Activated CD4-positive, alpha-beta T cell treated with anti-CD3 and anti-CD28 coated beads, Interleukin-2, Interleukin-6, amounts not matched to agents 100 ng/mL and 50 ng/mL, durations not matched to agents 16 hours and 8 hours (primary cell): ENCODE measurements at places on chromosomes 11 and 22.

DNA sequence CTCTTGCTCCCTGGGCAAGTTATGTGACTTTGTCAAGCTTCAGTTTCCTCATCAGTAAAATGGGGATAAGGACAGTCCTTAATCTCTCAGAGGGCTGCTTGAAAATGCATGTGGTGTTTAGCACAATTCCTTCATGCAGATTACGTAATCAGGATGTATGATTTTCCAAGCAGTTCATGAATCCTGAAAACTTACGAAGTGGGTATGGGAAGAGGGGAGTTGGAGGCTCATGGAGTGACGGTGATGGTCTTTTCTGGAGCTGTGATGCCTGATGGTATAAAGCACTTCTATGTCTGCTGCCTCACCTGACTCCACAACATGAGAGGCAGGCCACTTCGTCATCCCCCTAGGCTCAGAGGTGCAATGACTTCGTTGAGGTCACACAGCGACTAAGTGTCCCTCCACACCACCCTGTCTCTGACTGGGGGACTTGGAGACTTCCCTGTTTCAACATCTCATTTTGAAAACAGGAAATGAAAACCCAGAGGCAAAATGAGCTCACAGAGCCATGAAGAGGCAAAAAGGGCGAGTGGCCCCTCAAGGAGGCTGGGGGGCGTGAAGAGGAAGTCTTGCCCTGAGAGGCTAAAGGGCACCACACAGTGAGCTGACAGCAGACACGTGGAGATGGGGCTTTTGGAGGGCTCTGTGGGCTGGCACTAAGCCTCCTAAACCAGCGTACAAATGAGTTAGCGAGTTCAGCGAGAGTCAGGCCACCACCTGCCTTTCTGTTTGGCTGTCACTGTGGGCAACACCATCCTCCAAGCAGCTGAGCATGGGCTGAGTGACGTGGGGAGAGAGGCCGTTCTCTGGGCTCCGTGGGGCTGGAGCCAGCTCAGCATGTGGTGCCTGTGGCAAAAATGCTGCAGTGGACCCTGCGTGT is 10.1 kb downstream of the MCM5 start:
- no peak for DNase-seq

GRCh38 chr11:86230179-86230804 is 14.3 kb upstream of the EED start:
- DNase-seq = no peak

DNA sequence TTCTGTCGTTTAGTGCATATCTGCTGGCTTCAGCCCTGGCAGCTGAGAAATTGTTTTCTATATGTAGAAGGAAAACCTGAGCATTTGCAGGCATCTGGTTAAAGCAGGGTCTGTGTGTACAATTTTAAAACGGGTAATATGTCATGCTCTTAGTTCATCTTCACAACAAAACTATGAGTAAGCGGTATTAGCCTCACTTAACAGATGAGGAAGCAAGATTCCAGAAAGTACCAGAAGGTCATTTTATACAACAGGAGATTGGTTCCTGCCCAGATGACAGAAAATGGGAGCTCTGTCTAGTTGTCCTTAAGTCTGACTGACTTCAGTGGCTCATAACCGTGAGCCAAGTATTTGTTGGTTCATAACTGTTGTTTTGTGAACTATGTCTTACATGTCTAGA is 1.1 kb downstream of the TIMM10B start:
- DNase-seq = no peak

- DNase-seq = no peak
These were observed 8.1 kb downstream of the EHD1 start for GRCh38 chr11:64870176-64870892.

GRCh38 chr22:44429941-44430587 is 68.0 kb downstream of the RTL6 start:
- no peak for DNase-seq

- peak; percentile 28 for DNase-seq
These were observed 15.4 kb upstream of the MYOD1 start for GRCh38 chr11:17703951-17704350.

DNA sequence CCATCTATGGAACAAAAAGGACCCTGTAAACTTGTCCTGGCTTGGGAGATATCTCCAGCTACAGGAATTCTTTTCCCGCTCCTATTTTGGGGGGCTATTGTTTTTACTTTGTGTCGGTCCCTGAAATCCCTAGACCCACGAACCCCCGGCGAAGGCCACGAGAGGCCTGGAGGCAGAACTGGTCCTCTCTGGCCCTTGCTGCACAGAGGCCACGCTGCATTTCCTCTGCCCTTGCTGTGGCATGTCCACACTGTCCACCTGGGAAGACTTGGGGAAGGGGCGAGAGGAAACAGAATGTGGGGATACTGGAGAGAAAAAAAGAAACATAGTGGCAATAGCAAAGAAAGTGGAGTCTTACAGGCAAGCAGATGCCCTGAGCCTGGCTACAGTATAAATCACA is 2.3 kb upstream of the ANO1 start:
- DNase-seq = no peak

DNA sequence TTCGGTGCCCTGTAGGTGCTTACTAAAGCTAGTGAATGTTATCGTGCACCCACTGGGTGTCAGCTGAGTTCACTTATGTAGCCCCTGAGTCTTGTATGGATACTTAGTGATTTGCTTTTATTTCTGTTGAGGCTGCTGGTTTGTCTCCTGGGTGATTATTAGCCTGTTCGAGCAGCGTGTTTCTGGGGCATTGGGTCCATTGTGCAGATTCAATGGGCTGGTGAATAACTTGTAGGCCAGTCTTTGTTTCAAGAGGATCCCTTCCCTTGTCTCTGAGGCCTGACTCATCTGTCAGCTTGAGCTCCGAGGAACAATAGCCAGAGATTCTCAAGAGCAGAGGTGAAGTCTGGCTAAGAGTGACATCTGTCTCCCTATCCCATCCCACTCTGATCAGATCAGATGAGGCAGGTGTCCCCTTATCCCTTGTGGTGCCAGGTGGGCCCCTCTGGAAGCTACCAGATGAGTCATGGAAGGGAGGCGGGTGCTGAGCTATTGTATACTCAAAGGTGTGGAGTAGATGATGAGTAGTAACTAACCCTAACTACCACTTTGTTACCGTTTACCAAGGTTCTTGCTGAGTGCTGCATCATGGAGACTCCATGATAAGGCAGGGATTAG is 3.7 kb downstream of the MIAT start:
- no peak for DNase-seq

DNA sequence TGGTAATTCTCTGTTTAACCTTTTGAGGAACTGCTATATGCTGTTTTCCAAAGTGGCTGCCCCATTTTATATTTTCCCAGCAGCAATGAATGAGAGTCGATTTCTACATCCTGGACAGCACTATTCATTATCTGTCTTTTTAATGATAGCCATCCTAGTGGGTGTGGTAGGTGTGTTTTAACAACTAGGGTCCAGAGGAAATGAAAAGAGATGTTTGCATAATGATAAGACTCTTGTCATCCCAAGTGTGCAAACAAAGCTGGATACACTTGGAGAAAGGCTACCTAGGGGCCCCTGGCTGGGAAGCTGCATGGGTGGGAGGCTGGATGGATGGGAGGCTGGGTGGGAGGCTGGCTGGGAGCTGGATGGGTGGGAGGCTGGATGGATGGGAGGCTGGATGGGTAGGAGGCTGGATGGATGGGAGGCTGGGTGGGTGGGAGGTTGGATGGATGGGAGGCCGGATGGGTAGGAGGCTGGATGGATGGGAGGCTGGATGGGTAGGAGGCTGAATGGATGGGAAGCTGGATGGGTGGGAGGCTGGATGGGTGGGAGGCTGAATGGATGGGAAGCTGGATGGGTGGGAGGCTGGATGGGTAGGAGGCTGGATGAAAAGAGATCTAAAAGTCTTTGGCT is 158.0 kb downstream of the DSCAML1 start:
- DNase-seq = no peak

GRCh38 chr11:106159836-106160235 is 82.4 kb downstream of the AASDHPPT start:
- DNase-seq = no peak

DNA sequence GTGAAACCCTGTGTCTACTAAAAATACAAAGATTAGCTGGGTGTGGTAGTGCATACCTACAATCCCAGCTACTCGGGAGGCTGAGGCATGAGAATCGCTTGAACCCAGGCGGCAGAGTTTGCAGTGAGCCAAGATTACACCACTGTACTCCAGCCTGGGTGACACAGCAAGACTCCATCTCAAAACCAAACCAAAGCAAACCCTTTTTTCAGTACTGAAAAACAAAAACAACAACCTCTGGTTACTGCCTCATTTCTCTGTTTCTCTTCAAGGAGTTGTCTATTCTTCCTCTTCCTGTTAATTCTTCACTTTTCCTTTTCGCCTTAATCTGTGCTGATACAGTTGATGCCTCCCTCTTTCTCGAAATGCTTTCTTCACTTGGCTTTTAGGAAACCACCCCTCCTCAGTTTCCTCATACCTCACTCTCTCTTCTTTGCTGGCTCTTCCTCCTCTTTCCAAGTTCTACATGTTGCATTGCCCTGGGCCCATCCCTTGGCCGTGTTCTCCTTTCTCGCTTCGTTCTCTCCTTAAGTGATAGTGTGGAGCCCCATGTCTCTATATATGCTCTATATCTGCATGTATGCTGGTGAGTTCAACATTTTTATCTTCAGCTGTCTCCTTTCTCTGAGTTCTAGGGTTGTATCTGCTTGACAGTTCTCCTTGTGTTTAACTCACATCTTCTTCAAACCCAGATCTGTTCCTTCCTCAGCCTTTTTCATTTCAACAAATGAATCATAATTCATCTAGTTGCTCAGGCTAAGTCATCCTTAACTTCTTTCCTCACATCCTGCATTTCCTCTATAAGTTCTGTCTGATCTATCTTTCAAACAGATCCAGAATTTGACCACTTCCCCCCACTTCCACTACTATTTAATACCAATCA is 37.1 kb downstream of the NUCB2 start:
- no peak for DNase-seq

- no peak for DNase-seq
These were observed 35.3 kb downstream of the AMOTL1 start for GRCh38 chr11:94803491-94803890.

- no peak for DNase-seq
These were observed 75.1 kb downstream of the RAB38 start for GRCh38 chr11:88100151-88100550.

DNA sequence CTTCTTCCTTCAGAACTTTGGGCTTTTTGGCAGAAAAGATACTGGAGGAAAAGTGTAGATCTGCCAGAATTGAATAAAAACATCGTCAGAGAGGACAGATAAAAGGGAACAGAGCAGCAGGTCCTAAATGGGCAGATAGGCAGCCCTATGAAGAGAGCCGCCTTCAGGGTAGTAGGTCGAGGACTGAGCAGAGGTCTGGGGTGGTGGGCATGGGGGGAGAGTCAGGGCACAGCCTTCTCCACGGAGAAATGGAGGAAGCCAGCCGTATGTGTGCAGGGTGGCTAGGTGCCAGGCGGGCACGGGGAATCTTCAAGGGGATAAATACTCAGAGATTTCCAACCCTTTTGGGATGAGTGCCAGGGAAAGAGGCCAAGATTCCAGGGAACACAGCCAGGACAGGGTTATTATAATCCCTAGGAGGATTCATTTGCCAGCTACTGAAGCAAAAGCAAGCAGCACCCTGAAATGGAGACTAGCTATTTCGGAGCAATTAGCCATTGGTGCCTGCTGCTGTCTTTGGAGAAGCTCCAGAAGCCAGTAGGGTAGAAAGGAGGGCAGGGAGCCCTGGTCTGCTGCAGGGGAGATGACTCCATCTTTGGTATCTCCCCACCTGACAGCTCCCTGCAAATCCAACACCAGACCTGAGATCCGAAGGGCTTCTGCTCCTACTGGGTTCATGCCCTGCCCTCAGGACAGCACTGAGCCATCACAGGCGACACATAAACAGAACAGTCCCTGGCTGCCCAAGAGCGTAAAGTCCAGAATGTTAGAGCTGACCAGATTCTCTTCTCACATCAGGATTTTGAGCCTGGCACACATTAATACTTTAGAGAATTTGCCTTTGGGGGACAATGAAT is 174.5 kb upstream of the NTM start:
- DNase-seq = no peak

GRCh38 chr11:60235321-60235720 is 7.6 kb downstream of the MS4A4E start:
- DNase-seq = no peak

GRCh38 chr11:24226606-24227005 is 270.2 kb upstream of the LUZP2 start:
- no peak for DNase-seq

GRCh38 chr11:16184588-16184987 is 171.8 kb downstream of the SOX6 start:
- no peak for DNase-seq

DNA sequence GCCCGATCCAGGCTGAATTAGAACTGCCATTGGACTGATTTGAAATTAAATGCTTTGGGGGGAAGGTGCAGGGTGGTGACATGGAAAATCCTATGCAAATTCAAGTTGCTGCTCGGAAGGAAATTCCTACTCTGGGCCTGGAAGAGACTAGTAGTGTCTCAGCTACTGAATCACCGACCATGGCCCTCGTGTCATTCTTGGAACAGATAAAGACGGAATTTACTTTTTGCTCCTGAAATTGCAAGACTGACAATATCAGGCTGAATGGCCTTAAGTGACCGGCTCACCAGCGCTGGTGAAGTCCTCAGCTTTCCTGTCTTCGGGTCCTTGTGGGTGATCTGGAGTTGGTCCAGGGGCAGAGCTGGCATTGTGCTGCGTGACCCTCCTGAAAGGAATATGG is 6.1 kb downstream of the ASCC2 start:
- no peak for DNase-seq

GRCh38 chr22:27170491-27170890 is 513.1 kb downstream of the MIAT start:
- DNase-seq = no peak

- DNase-seq = no peak
These were observed 54.3 kb upstream of the FAM181B start for GRCh38 chr11:82787981-82788380.

DNA sequence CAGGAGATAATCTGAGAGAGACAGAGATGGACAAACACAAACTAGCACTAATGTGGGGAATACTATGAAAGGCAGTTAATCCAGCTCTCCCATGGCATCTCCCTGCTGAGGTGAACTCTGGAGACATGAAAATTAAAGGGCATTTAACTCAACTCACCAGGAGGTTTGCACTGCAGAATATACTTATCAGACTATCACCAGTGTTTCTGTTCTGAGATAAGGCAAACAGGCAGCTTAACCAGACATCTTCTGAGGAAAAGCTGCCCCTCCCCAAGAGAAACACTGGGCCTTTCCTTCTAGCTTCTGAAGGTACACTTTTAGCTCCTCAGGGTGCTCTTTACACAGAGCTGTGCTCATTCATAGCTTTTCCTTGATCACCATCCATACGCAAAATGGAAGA is 85.5 kb downstream of the AMBRA1 start:
- no peak for DNase-seq

GRCh38 chr11:115607621-115608221 is 103.5 kb upstream of the CADM1 start:
- no peak for DNase-seq

DNA sequence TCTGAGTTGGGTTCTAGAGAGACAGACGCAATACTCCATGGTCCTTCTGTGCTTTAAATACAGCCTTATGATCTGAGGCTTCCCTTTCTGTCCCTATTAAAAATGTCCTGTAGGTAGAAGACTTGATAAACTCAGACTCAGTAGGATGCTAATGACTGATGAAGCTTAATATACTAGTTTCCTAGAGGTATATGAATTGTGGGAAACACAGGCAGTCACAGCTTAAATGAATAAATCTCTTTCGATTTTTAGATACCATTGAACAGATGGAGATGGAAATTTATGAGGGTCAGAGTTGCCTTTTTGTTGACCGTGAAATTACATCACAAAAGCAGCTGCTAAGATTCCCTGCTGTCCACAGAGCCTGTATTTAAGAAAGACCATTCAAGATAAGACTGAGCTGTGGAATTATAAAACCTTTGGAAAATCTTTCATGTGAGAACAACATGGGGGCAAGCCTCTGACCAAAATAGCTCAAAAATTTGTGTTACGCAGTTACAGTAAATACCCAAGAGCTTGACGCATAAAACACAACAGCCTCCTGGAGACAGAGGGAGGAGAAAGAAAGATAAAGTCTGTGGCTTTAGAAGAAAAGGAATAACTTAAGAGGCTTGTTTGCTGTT is 172.3 kb downstream of the AASDHPPT start:
- no peak for DNase-seq
